Stimulated activated naive CD4-positive, alpha-beta T cell (primary cell): ENCODE measurements at places on chromosomes 16 and 17.

- peak; percentile 42 for DNase-seq
Observed at GRCh38 chr17:81396722-81397313, 1.6 kb downstream of the BAHCC1 start.

DNA sequence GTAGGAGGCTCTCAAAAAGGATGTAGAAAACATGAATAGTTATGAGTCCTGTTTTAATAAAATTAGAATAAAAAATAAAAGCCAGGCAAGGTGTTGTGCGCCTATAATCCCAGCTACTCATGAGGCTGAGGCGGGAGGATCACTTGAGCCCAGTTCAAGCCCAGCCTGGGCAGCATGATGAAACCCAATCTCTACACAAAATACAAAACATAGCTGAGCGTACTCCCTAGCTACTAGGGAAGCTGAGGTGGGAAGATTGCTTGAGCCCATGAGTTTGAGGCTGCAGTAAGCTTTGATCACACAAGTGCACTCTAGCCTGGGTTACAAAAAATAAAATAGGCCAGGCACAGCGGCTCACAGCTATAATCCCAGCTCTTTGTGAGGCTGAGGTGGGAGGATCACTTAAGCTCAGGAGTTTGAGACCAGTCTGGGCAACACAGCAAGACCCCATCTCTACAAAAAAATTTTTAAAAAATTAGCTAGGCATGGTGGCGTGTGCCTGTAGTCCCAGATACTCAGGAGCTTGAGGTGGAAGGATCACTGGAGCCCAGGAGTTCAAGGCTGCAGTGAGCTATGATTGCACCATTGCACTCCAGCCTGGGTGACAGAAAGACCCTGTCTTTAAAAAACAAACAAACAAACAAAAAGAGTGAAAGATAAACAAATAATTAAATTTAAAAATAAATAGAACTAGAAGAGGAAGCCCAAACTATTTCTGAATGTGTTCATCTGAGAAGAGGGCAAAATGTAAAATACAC is 17.2 kb upstream of the PRM1 start:
- DNase-seq: no peak

DNA sequence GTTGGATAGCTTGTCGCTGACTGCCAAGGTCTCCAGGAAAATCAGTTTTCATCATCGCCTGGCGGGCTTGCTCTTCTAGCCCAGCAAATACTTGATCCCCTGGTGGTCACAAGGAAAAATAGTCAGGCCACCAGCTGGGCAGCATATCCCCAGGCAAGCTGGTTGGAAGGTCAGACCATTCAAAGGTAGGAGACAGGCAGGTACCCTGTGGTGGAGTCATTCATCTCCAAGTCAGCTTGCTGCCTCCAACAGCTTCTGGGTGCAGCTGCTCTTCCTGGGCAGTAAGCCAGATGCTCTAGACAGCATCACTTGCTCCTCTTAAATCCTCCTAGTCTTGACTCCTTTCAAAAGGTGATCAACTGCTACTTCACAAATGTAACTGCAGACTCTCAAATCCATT is 16.0 kb downstream of the ZNF821 start:
- no peak for DNase-seq

- DNase-seq: peak; percentile 54
Observed at GRCh38 chr17:6455321-6455705, 11.1 kb downstream of the PIMREG start.

GRCh38 chr17:43226393-43226792 is 2.0 kb downstream of the CCDC200 start:
- DNase-seq: no peak

DNA sequence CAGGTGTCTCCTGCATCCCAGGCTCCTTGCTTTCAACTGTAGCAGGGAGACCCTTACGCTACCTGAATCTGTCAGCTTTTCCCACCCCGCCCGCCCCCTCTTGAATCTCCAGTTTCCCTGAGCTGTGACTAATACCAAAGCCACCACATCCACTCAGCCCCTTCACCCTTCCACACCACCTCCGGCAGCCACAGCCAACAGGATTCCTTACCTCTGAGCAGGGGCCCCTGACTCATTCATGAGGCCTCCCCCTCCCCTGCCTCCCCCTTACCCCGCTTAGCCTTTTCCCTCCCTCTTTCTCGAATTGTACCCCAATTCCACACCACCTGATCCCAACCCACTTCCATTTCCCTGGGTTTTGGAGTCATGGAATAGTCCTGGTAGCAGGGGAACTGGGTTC is 2.3 kb downstream of the STX1B start:
- no peak for DNase-seq

DNA sequence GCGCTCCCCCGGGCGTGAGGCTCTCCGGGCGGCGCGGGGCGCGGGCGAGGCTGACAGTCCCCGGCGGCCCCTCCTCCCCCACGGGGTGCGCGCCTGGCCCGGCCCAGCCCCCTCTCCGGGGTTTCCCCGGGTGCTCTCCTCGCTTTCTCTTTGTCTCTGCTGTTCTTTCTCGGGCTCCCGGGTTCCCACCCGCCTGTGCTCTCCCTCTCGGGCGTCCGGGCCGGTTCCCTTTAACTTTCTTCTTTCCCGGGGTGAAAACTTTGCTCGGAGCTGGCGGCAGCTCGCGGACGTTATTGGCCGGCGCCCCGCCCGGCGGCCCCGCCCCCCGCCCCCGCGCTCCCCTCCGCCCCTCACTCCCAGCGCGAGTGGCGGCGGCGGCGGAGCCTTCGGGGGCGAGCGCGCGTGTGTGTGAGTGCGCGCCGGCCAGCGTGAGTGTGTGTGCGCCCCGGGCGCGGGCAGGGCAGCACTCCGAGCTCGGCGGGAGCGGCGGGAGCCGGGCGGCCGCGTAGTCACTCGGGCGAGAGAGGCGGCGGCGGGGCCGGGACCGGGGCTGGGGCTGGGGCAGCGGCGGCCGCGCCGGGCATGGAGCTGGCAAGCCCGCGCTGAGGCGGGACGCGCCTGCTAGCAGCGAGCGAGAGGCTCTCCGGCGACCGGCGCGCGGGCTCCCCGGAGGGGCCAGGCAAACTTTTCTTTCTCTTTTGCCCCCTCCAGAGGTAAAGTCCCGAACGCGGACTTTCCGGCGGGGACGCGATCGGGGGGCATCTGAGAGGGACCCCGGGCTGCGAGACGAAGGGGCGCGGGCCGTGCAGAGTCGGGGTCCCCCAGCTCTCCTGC is at the start of gene NTN1:
Gene NTN1, plus strand, starts transcription at position 353 of the 834 bp plus-strand sequence. CDS start 864 bp downstream, outside the sequence.
- peak; percentile 37 for DNase-seq

- no peak for DNase-seq
Observed at GRCh38 chr16:65446427-65446826, 324.6 kb upstream of the CDH11 start.

DNA sequence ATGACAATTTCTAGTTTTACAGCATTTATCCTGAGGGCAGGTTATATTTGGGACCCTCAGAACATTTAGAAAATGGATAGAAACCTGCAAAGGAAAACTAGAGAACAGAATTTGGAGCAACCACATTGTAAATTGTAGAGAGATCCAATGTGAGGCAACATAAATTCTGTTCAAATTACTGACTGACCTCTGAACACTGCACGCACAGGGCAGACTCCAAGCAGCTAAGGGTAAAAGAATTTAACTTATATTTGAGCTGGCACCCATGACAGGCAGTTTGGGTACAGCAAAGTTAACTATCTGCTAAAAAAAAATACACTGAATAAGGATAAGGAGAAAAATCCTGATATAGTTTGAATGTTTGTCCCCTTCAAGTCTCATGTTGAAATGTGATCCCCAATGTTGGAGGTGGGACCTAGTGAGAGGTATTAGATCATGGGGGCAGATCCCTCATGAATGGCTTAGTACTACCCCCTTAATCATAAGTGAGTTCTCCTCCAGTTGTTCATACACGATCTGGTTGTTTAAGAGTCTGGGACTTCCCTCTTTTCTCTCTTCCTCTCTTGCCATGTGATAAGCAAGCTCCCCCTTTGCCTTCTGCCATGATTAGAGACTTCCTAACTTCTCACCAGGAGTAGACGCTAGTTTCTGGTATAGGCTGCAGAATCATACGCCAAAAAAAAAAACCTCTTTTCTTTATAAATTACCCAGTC is 75.7 kb downstream of the FBXL20 start:
- DNase-seq: no peak

DNA sequence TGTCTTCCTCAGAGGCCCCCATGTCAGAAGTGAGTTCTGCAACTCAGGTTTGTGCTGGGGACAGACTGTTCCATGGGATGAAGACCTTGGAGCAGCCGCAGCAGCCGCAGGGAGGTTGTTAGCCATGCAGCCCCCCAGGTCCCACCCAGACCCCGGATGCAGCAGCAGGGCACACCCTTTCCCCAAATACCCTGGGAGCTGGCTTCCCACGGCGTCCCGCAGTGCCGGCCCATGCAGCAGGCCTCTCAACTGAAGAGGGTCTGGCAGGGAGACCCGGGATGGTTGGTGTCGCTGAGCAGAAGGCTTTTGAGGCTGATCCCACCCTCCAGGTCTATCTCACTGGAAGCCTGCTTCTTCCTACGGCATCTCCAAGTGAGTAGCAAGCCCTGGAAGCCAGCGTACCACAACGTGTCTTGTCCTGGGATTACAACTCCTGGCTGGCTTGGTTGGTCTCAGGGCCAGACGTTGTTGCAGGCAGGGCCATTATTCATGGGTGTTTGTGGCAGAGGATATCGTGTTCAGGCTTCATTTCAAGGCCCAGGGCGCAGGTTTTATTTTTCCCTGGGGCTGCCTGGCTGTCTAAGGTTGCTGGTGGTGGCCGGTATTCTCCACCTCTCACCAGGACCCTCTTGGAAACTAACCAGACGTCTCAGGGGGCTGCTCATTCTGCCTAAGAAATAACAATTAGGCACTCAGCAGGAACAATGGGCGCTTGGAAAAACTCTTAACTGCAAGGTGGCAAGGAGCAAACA is 223.2 kb downstream of the C16orf95 start:
- DNase-seq: no peak

- no peak for DNase-seq
Observed at GRCh38 chr16:46982335-46982734, 8.9 kb upstream of the DNAJA2 start.

DNA sequence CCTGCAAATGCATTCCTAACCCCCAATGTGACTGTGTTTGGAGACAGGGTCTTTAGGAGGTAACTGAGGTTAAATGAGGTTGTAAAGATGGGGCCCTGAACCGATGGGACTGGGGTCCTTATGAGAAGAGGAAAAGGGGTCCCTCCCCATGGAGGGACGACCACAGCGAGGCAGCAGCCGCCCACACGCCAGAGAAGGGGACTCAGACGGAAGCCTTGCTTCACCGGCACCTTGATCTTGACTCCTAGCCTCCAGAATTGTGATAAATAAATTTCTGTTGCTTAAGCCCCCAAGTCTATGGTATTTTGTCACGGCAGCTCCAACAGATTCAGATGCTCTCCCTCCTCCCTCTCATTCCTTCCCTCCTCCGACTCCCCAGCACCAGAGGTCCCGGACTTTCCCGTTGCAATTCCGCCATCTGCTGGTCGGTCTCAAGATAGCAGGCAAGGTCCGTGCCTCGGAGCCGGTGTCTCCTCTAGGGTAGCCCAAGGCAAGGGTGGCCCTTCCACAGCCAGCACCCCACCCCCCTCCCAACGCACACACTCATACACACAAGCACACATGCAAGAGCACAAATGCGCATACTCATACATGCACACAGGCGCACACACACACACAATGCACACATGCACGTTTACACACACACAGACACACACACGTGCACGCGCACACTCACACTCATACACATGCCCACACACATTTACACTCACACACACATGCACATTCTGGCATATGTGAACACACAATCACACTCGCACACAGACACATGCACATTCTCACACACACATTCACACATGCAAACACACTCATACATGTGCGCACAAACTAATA is 23.1 kb upstream of the C16orf78 start:
- no peak for DNase-seq

- DNase-seq: no peak
Observed at GRCh38 chr17:82812058-82812457, 27.8 kb downstream of the ZNF750 start.

GRCh38 chr17:17853811-17854447 is 17.1 kb upstream of the SREBF1 start:
- DNase-seq: no peak

- no peak for DNase-seq
Observed at GRCh38 chr17:49497148-49498028, 2.3 kb downstream of the NGFR start.

GRCh38 chr16:84331998-84332780 is 36.1 kb upstream of the ATP2C2 start:
- no peak for DNase-seq
